ENCODE measurements at places on chromosomes 7 and 10. TPM values are rescaled to one million over a fixed set of nuclear protein-coding genes. Genes with fewer than 3 reads are reported as not detected.

- no peak for DNase-seq
These were observed 107.8 kb downstream of the SRI start for GRCh38 chr7:88111954-88112471.

GRCh38 chr7:11914645-11915044 lies 82.6 kb upstream of the THSD7A start:
- no peak for DNase-seq

DNA sequence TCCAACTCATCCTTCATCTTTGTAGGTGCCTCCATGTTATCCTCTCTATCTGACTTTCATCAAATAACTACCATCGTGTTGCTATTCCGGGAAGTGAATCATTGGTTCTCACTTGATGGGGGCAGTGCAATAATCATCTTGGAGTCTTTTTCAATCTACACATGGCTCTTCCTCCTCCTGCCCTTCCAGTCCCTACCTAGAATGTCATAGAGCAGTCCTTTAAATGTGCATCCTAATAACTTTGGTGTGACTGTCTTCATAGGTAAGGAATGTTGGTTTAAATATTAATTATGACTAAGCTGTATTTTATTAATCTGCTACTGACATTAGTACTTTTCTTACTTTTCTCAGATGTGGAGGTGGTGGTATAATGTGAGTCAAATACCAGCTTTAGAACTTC lies 8.4 kb upstream of the CDK14 start:
- DNase-seq = no peak

DNA sequence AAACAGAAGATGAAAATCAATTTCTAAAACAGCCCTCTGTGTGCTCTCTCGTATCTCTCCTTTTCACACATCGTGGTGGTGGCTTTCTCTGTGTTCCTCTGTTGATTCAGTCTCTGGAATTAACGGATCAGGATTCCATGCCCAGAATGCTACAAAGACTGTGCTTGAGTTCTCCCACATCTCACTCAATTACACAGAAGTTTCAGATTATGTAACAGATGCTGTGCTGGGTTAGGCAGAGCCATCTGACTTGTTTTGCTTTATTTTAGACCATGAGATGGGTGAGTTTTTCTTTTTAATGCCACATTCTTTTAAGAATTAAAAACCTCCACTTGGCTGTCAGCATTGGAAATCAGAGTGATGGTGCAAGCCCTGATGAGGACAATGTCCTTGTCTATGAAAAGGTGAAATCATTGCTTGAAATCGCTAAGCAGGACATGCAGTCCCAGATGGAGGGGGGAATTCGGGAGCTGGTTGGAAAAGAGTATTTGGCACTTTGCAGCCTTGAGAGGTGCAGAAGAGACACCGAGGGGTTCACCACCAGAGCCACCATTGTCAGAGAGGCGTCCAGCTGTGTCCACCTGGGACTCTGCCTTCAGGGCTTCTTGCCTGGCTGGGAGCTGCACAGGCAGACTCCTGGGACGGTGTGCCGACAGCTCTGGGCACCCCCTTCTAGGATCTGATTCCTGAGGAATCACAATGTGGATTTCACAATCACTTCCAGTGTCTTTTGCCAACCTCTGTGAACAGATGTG lies 80.4 kb downstream of the EGFR start:
- DNase-seq = peak; percentile 67

DNA sequence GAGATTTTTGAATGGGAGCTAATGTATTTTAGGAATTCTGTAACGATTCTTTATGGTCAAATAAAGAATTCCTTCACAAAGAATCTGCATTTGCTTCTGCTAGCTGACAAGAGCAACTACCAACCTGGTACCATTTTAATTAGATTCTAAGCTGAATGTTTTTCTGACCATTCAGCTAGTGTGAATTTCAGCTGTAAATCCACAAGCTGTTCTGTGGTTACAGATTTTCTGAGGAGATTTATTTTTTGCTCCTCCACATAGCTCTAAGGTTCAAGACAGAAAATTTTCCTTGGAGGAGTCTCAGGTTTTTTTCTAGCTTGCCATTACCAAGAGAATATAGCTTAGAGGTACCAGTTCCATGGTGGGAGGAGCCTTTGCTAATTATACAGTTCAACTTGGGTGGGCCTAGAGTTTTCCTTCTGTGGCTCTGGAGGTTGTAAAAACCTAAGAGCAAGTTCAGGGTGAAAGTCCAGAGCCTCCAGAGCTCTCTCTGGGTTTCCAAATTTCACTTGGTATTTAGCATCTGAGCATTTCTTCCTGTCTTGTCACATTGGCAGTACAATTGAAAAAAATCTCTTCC lies 120.1 kb downstream of the JAZF1 start:
- DNase-seq = no peak

DNA sequence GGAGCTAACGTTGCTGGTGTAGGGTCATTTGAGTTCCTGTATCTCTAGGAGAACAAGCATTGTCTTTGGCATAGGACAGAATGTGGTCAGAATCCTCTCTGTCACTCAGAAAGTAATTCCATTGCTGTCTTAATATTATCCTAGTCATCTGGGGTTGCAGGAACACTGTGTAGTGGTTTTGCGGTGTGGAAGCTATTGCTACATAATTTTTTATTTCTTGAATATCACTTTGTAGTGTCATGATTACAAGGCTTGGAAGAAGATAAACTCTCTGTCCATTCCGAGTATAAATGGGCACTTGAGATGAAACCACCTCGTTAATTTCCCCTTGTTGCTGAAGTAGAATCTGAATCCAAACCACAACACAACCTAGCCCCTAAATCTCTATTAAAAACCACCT lies 919.2 kb downstream of the LRMDA start:
- DNase-seq = no peak

GRCh38 chr7:29642494-29643155 lies 79.0 kb downstream of the PRR15 start:
- peak; percentile 61 for DNase-seq

DNA sequence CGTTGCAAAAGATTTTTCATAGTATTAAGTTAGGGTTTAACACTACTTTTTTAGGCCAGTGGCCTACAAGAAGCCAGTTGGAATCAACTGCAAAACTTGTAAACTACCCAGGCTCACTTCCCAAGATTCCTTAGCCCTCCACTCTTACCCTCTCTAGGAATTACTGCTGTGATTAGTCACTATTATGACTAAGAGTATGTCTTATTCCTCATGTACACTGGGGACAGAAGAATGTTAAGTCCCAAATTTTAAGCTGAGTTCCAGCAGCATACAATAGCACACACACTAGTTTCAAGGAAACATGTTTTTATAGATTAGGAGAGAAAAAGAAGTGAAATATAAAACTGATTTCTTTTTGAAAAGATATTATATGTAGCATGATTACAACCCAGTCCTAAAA lies 42.8 kb downstream of the FBXL13 start:
- DNase-seq = no peak

GRCh38 chr7:71867626-71868025 lies 544.5 kb downstream of the CALN1 start:
- no peak for DNase-seq

DNA sequence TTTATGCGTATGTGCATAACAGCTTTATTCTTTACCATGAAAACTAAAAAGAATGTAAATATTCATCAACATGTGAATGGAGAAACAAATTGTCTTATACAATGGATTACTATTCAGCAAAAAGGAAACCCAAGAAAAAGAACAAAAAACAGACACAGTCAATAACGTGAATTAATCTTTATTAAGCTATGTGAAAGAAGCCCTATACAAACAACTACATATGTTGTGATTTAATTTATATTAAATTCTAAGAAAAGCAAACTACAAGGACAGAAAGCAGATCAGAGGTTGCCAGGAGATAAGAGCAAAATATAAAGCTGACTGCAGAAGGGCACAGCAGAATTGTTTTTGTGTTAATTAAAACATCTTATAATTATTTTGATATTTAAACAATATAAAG lies 756.4 kb upstream of the MBL2 start:
- no peak for DNase-seq

DNA sequence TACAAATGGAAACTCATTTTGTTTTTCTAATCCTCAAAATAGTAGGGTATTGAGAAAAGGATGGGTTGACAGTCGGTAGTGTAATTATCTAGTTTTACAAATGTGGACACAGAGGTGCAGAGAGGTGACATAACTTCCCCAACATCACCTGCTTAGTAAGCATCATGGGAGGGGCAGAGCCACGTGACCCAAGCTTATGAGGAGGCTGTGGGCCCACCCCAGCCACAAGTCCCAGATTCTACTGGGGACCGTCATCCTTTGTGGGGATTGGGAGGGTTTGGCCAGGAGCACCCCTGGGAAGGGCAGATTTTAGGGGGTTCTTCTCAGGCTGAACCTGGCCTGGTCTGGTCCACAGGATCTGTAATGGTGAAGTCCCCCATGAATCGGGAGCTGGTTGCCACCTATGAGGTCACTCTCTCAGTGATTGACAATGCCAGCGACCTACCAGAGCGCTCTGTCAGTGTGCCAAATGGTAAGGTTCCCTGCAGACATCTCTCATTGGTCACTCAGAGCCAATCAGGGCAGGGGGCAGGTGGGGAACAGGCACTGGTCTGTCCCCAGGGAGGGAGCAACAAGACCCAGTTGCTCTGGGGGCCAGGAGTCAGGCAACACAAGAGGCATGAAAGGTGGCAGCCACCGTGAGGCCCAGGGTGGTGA lies 23.6 kb upstream of the VSIR start:
- no peak for DNase-seq

DNA sequence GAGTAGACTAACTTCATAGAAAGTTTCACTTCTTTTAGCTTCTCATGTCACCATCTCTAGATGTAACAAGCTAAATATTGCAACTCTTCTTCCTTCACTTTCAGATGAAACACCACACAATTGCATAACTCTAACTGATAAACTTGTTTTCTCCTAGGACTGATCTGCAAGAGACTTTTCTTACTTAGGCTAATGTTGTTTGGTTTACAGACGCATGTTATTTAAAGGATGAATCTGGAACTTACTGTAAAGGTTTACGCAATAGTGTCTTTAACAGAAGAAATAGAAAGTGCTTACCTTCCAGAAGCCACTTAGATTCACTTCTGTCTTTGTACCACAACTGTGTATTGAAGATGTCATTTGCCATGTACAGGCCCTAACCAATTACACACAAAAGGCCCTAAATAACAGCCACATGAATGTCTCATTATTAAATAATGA lies 22.1 kb upstream of the ZC3HAV1 start:
- DNase-seq = peak; percentile 16

DNA sequence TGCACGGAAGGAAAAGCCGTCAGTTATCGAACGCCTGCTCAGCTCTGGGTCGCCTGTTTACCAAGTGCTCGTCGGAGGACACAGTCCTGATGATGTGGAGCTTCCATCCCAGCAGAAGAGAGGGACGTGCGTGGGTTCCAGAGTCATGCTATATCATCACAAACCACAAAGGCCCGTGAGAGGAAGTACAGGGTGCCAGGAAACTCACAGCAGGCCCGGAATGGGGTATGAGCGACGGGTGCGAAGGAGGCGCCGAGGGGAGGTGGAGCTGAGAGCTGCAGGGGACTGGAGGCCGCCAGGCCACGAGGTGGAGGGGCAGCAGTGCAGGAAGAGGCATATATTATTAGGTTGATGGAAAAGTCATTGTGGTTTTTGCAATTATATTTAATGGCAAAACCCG lies 102.5 kb downstream of the ACTR3B start:
- no peak for DNase-seq

DNA sequence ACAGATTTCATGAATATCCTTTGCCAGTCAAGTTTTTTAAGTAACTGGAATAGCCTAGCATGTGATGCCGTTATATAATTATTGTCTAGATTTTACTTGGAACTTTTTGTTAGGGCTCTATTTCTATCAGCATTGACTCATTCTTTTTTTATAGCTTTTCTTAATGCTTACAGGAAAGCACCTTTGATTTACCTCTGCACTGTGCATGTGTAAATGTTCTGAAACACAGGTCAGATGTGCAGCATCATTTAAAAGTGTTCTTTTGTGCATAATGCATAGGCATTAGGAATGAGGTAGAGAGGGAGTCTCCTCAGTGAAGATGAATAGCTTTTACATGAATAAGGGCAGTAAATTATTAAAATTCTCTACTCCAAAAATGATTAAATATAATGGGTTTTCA lies 669.3 kb upstream of the MBL2 start:
- DNase-seq = no peak

DNA sequence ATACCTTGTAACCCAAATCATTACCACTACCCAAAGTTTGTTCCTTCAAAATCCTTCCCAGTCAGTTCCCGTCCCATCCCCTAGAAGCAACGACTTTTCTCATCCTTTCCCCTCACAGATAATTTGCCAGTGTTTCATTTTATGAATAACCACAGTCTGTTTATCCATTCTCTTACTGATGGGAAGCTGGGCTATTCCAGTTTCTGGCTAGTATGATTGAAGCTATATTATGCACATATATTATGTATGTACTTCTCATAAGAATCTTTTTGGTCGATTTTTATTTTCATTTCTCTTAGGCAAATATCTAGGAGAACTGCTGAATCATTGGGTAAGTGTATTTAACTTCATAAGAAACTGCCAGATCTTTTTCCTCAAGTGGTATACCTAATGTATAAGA lies 114.6 kb downstream of the ZNF438 start:
- no peak for DNase-seq

GRCh38 chr7:77269360-77270093 lies 69.9 kb upstream of the FGL2 start:
- DNase-seq = no peak

GRCh38 chr10:7817984-7818294 lies 366 bp upstream of the TAF3 start:
- DNase-seq = no peak

DNA sequence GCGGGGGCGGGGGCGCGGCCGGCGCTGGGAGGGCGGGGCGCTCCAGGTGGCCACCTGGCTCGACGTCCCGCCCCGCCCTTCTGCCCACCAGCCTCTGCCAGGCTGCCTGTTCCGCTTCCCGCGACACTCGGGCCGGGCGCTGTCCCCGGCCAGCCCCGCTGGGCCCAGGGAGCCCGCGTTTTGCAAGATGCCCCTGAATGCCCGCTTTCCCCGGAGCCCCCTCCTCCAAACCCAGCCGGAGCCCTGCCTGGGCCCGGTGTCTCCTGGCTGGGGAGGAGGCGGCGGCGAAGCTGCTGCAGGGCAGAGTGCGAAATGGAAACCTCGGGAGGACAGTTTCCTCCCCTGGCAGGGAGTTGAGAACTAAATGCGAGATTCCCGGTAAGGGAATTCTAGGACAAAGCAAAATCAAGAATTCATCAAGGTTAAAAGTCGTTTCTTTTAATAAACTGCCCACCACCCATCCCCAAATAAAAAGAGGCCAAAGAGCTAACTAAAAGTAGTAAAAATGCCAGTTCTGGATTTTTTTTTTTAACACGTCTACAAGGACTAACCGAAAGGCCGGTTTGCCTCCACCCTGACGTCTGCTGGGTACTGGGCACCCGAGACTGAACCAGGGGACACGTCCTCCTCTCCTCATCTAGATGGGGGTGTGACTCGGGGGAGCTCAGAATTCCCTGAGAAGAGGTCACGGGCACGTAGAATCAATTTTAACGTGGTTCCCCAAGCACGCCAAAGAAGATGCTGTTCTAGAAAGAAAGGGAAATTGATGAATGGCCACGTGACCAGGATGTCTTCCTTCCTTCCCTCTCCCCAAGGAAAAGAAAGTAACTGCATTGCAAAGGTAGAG lies 200.4 kb upstream of the NFE2L3 start:
- DNase-seq = peak; percentile 42

Gene RNLS
- 5.3 TPM for total RNA-seq

Gene TSPAN15
- 48.9 TPM for total RNA-seq

Gene NUTM2B
- 2.2 TPM for total RNA-seq

Gene PON2
- 69.1 TPM for total RNA-seq
